T-helper 1 cell (primary cell): ENCODE measurements at places on chromosomes 3 and 15.

GRCh38 chr15:84725001-84725491, 9.1 kb upstream of the SEC11A start:
- peak; percentile 11 for DNase-seq

DNA sequence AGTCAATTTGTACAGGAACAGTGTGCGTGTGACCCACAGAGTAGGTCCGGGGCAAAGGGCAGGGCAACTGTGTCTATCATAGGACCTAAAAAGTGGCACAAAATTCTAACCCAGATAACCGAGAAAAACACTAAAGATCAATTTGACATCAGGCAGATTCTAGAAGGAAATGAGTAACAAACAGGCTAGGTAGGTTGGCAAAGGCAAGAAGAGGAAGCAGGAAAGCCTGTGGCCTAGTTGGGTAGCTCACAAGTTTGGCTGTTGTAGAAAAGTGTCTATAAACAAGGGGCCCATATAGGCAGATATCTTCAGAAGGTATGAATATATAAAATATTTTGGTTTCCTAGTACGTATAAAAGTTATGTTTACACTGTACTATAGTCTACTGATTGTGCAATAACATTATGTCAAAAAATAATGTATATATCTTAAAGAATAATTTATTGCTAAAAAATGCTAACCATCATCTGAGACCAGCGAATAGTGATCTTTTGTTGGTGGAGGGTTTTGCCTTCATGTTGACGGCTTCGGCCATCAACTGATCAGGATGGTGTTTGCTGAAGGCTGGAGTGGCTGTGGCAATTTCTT, 13.3 kb upstream of the OR5K1 start:
- DNase-seq, result no peak

- no peak for DNase-seq
These were observed 512.6 kb upstream of the NAALADL2 start for GRCh38 chr3:174346571-174346970.

- no peak for DNase-seq
These were observed 207.0 kb downstream of the SUCLG2 start for GRCh38 chr3:67447393-67447792.

DNA sequence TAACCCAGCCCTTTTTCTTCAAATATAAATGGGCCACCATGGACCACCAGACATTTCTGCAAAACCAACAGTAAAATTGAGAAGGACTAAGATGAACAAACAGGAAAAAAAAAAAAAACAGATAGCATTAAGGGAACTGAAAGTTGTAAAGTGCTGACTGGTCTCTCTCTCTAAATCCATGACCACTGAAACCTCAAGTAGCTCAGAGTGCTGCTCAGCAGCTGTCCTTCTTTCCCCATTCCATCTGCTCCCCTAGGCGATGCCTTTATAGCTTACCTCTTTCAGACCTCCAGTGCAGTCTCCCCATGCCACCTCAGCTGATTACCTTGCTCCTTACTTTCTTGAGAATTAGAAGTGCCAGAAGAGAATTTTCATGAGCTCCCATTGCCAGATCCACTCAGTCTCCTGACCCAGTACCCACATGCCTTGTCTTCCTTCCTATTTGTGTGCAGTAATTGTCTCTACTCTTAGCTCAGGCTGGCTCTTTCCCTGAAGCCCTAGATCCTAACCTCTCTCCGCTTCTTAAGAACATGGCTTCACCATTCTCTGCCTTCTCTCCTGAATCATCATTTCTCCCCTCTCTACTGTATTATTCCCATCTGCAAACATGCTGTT, 23.9 kb upstream of the XIRP1 start:
- no peak for DNase-seq

DNA sequence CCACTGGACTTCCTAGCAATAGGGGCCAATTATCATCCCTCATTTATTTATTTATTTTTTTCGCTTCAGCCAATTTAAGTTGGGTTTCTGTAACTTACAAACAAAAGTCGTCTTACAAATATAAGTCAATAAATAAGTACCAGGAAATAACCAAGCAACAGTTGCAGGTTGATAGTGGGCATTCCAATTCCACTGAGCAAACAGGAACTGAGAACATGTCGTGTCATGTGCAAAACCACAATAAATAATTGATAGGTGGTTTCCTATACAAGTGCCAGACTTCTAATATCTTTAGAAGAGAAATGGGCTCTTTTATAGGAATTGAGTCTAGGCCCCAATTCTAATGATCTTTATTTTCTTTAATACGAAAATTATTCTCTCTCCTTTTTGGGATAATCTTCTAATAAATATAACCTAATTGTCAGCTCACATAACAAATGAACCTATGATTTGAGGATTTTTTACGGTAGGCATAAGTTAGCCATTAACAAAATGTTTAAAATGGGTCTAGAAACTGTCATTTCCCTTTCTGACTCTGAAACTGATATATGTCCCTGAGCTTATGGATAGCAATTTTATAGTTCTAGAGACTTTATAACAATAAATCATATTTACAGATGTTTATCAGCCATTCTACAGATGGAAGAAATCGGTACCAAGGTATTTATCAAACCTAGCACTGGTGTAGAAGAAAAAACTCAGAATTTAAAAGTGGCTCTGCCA, 571.8 kb downstream of the FOXP1 start:
- peak; percentile 23 for DNase-seq

- no peak for DNase-seq
These were observed 13.7 kb upstream of the PRKCD start for GRCh38 chr3:53147151-53147902.

- peak; percentile 5 for DNase-seq
These were observed 609 bp downstream of the RNF13 start for GRCh38 chr3:149813367-149814281.
